ENCODE measurements at places on chromosomes 16 and 17. TPM values are rescaled to one million over a fixed set of nuclear protein-coding genes. Genes with fewer than 3 reads are reported as not detected.

Gene NPIPA2
- 3.9 TPM for total RNA-seq

Gene SHISA6
- not detected for total RNA-seq

Gene TNFSF13
- 8.0 TPM for total RNA-seq

Gene MAZ
- total RNA-seq: 455 TPM

Gene WNK4
- total RNA-seq: 0.66 TPM

Gene CD300H
- not detected for total RNA-seq

Gene DPEP2
- total RNA-seq: 5.9 TPM

Gene ABCC12
- not detected for total RNA-seq

Gene BFAR
- total RNA-seq: 65.1 TPM

Gene G6PC3
- 19.3 TPM for total RNA-seq

Gene CSH1
- not detected for total RNA-seq

Gene HOXB13
- total RNA-seq: not detected

Gene CACNG3
- total RNA-seq: not detected

Gene KRTAP9-2
- total RNA-seq: not detected

Gene CNTNAP1
- 0.71 TPM for total RNA-seq

Gene CDYL2
- 15.5 TPM for total RNA-seq

Gene JPH3
- total RNA-seq: not detected

Gene KRTAP16-1
- not detected for total RNA-seq

Gene HS3ST6
- not detected for total RNA-seq

Gene SPNS3
- total RNA-seq: 29.1 TPM

Gene MARVELD3
- not detected for total RNA-seq

Gene PRSS22
- total RNA-seq: not detected

Gene PRR35
- not detected for total RNA-seq

Gene ANKRD40CL
- total RNA-seq: not detected

Gene TMEM114
- total RNA-seq: not detected

Gene CORO6
- total RNA-seq: 6.3 TPM

Gene CACNG5
- not detected for total RNA-seq

Gene KCTD19
- total RNA-seq: 0.65 TPM

Gene ZDHHC1
- total RNA-seq: 0.26 TPM

Gene LIG3
- total RNA-seq: 42.2 TPM

Gene YPEL2
- total RNA-seq: 10.0 TPM

Gene WFIKKN2
- total RNA-seq: not detected

Gene SYT17
- total RNA-seq: not detected

Gene IGF2BP1
- total RNA-seq: not detected

Gene CFAP119
- total RNA-seq: 4.4 TPM

Gene COASY
- total RNA-seq: 54.8 TPM

Gene SAMD14
- 0.50 TPM for total RNA-seq

Gene ZBTB4
- 29.8 TPM for total RNA-seq

All from activated CD8-positive, alpha-beta T cell treated with anti-CD3 and anti-CD28 coated beads, Interleukin-2, amount 10 ng/mL, durations not matched to agents 7 days and 5 days (primary cell).